Esophagus muscularis mucosa (tissue), 4 donors: ENCODE measurements at places on chromosomes 4 and X. TPM values are rescaled to one million over a fixed set of nuclear protein-coding genes. Genes with fewer than 3 reads are reported as not detected.

GRCh38 chrX:14956813-14957582 is 83.8 kb downstream of the MOSPD2 start:
- no peak for DNase-seq

- DNase-seq, result no peak
These were observed 172.8 kb upstream of the DCAF12L2 start for GRCh38 chrX:126338916-126339315.

GRCh38 chr4:88818631-88819470 is 121.2 kb upstream of the NAP1L5 start:
- no peak for DNase-seq

GRCh38 chr4:86595426-86595805 is 1.3 kb downstream of the PTPN13 start:
- DNase-seq, result no peak

DNA sequence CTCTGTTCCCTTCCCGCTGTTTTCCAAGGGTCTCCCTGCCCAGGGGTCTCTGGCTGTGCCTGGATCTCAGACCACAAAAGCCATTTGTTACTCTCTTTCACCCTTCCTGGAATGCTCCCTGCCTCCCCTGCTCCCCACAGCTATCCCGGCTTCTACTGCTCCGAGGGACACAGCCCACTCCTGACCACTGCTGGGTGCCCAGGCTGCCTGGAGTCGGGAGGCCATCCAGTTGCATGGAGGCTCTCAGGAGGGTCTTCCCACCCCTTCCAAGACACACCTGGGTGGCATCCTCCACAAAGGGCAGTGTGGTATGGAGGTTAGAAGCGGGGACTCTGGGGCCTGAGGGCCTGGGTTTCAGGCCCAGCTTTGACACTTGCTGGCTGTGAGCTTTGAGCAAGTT is 101.1 kb downstream of the PPP2R2C start:
- no peak for DNase-seq

The ABLIM2 gene
- 8.0 TPM for total RNA-seq

The FHIP1A gene
- total RNA-seq, result 2.0 TPM

- no peak for DNase-seq
These were observed 1043.3 kb downstream of the FAT4 start for GRCh38 chr4:126358041-126358440.

GRCh38 chrX:41802958-41803357 is 79.0 kb downstream of the GPR82 start:
- DNase-seq, result no peak

GRCh38 chr4:121255986-121256750 is 92.0 kb upstream of the TNIP3 start:
- DNase-seq, result no peak

DNA sequence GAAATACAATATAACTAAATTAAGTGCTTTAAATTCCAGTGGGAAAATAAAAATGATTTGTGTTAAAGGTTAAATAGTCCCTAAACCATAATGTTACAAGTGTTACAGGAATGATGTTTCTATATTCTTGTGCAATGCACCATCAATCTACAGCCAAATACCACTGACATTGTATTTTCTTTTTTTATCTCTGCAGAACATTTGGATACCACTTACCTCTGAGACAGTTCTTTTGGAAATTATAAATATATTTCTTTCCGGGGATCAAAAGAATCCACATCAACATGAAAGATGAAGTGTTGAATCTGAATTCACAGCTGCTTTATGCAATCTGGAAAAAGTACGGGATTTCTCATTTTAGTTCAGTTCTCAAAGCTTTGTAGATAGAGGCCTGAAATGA is 518.3 kb upstream of the AGA start:
- no peak for DNase-seq

- DNase-seq, result no peak
These were observed 66.7 kb upstream of the PRPS1 start for GRCh38 chrX:107561468-107562215.

DNA sequence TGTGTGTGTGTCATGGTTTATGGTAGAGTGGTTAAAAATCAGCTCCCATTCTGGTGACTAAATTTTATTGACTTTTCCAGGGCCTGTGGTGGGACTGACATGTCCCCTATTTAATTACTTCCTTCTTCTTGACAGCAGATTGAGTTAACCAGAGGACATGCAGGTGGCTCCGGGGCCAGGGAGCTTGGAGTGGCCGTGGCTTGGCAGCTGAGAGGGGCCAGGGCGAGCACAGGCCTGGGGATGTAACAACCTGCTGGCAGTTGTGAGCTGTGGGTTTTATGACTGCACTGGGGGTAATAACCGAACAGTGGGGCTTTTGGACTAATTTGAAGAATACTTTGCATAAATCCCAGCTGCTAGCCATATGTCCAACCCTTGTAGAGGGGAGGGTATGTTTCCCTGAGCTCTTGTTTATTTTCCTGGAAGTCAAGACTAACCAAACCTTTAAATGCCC is 186.0 kb downstream of the MID1IP1 start:
- no peak for DNase-seq

- DNase-seq, result peak; percentile 96
These were observed 102.0 kb downstream of the PTTG2 start for GRCh38 chr4:38062088-38062775.

DNA sequence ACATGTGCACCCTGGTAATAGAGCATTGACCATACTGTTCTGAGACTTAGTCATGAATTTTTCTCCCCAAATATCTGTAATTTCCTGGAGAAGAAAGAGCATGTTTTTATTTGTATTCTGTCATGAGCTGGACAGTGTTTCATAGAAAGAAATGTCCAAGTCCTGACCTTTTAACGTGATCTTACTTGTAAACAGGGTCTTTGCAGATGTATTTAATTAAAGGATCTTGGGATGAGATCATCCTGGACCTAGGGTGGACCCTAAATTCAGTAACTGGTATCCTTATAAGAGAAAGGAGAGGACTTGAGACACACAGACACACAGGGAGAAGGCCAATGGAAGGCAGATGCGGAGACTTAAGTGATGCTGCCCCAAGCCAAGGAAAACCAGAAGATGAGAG is 3.6 kb downstream of the ADGRA3 start:
- DNase-seq, result no peak

The SPIN2A gene
- total RNA-seq, result 0.17 TPM

The SMIM43 gene
- total RNA-seq, result 0.50 TPM

The SPIN3 gene
- 7.1 TPM for total RNA-seq

The NUDT10 gene
- 3.0 TPM for total RNA-seq

The VBP1 gene
- 41.5 TPM for total RNA-seq

The CD38 gene
- 2.1 TPM for total RNA-seq

The SMIM10L2A gene
- 0.83 TPM for total RNA-seq

- DNase-seq, result no peak
These were observed 15.3 kb downstream of the CYTL1 start for GRCh38 chr4:5003918-5004317.

GRCh38 chr4:62075521-62075920 is 875.4 kb downstream of the ADGRL3 start:
- no peak for DNase-seq

- DNase-seq, result no peak
These were observed 279.9 kb downstream of the PPP3CA start for GRCh38 chr4:101067383-101067782.

The ADH1B gene
- 359 TPM for total RNA-seq

GRCh38 chr4:52576961-52577623 is 82.0 kb downstream of the USP46 start:
- no peak for DNase-seq

DNA sequence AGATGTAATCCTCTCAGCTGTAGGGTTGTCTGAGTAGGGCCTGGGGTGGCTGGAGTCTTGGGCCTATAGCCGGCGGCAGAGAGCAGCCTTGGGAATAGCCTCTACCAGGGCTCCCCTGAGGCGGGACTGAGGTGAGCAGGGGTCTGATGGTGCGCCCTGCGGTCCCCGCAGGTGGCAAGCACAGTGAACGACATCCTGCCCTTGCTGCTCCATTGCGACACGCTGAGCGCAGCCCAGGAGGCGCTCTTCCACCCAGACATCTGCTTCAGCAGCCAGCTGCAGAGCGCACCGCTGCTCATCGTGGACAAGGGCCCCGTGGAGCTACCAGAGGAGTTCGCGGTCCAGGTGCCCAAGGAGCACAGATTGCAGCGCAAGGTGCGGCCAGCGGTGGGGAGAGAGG is 317.0 kb downstream of the ADGRL3 start:
- DNase-seq, result no peak

The TLR6 gene
- 1.1 TPM for total RNA-seq

- no peak for DNase-seq
These were observed 52.6 kb downstream of the DDX53 start for GRCh38 chrX:23052324-23052723.

DNA sequence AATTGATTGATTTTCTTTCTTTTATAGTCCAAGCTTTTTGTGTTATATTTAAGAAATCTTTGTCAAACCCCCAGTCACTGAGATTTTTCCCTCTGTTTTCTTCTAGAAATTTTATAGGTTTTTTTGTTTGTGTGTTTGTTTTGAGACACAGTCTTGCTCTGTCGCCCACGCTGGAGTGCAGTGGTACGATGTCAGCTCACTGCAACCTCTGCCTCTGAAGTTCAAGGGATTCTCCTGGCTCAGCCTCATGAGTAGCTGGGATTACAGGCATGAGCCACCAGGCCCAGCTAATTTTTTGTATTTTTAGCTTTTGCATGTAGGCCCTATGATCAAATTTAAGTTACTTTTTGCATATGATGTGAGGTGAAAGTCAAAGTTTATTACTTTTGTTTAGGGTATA is 20.9 kb upstream of the FBXW7 start:
- no peak for DNase-seq

GRCh38 chr4:3468154-3468553 is 5.0 kb downstream of the DOK7 start:
- DNase-seq, result no peak

GRCh38 chr4:11196927-11197522 is 231.7 kb downstream of the HS3ST1 start:
- no peak for DNase-seq

The TMEM31 gene
- not detected for total RNA-seq

The PAPSS1 gene
- 17.6 TPM for total RNA-seq

The FGG gene
- not detected for total RNA-seq

The GCNA gene
- total RNA-seq, result 1.2 TPM

DNA sequence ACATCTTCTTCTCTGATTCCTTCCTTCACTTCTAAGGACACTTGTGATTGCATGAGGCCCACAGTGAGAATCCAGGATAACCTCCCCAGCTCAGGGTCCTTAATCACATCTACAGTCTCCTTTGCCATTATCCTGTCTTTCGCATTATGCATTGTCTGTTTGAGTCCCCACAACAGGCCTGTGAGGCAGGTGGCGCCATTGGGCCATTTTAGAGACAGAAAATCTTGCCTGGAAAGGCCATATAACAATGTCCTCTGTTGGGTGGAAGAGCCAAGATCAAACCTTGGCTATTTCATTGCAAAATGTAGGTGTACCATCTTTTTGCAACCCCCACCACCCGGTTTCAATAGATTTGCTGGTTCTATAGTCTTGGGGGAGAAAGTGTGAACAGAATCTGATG is 11.8 kb upstream of the DCUN1D4 start:
- DNase-seq, result no peak

DNA sequence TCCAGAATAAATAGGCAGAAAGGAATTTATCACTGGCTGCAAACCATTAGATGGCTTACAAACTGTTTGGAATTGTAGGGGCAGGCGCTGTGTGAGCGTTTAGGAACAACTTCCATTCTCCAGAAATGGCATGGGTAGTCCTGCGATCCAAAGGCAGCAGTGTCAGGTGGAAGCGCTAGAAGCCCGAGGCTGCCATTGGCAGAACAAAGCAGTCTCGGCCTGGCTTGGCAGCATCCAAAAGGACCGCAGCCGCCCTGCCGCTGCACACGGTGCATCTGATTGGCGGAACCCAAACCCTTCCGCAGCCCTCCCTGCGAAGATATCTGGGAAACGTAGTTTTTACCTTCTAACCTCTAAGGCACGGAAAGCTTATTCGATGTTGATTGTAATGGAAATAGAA is 23.6 kb upstream of the YTHDC1 start:
- no peak for DNase-seq

- no peak for DNase-seq
These were observed 21.8 kb downstream of the HAUS3 start for GRCh38 chr4:2220016-2220630.

DNA sequence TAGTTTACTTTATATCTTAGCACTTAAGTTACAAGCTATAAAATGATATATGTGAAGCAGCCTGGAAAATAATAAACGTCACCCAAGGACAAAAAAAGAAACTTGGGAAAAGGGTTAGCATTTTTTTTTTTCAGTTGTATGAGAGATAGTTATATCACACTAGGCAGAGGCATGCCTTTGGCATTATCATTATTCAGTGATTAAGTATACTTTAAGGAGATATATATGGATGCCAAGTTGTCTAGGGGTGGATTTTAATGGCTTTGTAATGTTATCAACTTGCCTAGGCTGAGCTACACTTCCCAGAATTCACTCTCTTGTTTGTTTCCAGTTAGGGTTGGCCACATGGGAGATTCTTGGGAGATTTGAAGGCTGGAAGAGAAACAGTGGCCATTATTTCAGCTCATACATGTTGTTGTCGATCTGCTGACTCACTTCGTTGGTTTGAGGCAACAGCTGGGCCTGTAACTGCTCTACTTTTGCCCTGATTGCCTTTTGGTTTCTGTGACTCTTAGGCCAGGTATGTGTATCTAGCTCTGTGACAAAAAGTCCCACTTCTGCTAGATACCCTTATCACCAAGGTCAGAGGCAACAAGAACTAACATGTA is 11.5 kb upstream of the SRPX start:
- DNase-seq, result no peak

The KCNIP4 gene
- total RNA-seq, result 0.34 TPM

GRCh38 chrX:78754917-78755316 is 7.4 kb downstream of the LPAR4 start:
- no peak for DNase-seq

- DNase-seq, result no peak
These were observed 37.7 kb upstream of the RAB33B start for GRCh38 chr4:139416073-139416673.

- DNase-seq, result no peak
These were observed 21.2 kb downstream of the PPAT start for GRCh38 chr4:56414135-56414670.

- DNase-seq, result no peak
These were observed 26.1 kb upstream of the PAPSS1 start for GRCh38 chr4:107746161-107746560.

DNA sequence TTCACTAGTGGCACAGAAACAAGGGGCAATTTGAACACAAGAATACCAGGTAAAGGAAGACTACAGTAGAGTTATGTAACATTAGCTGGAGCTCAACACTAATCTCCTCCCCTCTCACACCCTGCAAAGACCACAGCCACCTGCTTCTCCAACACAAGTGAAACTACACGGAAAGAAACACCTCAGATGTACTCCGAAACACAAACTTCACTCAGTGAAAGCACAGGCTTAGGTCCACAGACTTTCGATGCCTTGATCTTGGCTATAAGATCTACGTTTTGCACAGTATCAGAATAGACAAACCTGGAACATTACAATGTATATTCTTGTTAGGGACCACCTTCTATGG is 7.6 kb downstream of the ACSL1 start:
- no peak for DNase-seq
